ENCODE measurements at places on chromosomes 12 and 14.

DNA sequence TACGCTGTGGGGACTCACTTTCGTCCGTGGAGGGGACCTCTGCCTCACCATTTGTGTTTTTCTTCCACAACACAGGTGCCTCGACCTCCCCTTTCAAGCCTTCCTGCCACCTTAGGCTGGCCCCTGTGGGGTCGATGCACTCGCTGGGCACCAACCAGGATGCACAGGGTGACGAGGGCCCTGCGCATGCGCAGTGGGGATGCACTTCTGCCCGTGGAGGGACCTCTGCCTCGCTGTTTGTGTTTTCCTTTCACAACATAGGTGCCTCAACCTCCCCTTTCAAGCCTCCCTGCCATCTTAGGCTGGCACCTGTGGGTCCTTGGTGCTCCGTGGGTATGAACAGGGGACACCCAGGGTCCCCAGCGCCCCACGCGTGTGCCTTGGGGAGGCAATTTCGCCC lies 356.8 kb downstream of the ALG10 start:
- no peak for DNase-seq

- no peak for DNase-seq
Measured at GRCh38 chr12:28088566-28089272, 101.5 kb upstream of the CCDC91 start.

- DNase-seq: no peak
Measured at GRCh38 chr12:9669534-9669933, at the start of gene CLEC2D. TSS of gene CLEC2D (plus strand) at chr12:9669713. CDS start at chr12:9669735, 22 bp downstream.

DNA sequence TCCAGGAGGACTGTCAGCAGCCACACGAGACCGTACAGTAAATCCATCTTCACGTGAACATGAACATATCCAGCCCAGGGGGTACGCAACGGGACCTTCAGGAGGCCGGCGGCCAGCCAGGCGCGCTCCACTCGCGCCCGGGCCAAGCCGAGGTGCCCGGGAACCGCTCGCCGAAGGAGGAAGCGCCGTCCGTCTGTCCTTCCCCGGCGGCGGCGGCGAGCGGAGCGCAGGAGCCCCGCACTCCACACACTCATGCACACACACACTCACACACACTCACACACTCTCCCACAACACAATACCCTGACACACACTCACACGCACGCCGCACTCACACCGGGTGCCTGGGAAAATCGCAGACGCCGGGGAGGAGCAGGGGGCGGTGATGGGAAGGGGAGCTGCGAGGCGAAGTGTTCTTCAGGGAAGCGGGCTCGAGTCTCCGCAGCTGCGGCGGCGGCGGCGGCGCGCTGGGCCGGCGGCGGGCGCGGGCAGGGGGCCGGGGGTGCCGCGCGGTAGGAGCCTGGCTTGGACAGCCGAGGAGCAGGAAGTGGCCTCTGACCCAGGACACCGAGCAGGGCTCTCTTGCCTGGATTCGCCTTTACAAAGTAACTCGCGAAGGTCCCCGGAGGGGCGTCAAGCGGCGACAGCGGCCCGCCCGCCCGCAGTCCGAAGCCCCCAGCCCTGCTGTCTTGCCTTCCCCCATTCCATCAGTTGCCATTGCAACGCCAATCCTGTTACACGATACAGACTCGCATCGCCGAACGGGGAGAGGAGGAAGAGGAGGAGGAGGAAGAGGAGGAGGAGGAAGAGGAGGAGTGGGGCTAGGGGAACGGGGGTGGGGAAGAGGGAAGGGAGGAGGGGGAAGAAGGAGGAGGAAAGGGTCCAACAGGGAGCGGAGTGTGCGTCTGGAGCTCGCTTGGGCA lies 601 bp downstream of the MDGA2 start:
- DNase-seq: no peak

DNA sequence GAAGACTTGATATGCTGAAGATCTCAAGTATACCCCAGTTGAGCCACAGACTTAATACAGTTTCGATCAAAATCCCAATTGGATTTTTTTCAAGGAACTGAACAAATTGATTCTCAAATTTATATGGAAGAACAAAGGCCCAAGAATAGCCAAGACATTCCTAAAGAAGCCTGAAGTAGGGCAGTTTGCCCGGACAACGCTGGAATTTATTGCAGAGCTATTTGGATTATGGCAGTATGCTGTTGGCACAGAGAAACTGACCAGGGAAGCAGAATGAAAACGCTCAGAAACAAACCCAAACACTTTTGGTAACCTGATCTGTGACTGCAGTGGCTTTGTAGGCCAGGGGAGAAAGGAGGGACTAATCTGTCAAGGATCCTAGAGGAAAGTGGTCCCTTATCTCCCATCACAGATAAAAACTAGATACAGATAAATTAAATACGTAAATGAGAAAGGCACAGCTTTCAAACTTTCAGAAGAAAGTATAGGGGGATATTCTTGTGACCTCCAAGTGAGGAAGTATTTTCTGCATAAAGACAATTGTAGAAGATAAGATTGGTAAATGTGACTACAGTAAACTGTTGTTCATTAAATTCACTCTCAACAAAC lies 35.9 kb upstream of the GSC start:
- no peak for DNase-seq

DNA sequence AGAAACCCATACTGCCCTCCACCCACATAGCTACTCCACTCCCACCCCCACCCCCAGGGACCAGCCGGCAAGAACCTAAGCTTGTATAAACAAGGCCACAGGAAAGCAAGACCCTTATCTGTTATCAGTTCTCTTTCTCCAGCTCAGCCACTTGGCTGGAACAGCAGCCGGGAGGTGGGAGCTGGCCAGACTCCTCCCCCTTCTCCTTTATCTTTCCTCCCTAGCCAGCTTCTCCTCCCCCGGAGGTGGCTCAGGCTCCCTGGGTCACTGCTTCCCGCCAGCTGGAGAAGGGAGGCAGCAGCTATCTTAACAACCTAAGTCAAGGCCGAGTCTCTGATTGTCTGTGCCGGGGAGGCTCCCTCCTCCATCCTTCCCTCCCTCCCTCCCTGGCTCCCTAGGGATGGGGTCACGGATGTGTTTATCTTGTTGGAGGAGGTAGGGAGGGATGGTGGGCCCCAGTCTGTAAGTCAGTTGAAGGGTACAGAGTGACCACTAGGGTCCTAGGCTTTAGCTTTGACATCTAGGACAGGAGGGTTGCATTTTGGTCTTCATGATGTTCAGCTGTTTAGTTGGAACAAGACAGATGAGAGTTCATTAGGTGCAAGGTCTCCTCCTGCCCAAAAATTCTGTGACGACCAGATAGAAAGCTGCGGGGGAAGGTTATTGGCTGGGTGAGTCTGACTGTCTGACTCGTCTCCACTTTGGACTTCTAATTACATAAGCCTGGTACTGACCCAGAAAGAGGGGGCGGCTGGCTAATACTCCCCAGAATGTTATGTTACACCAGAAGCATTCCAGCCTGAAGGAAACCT lies 29.7 kb downstream of the ZFP36L1 start:
- DNase-seq: no peak

GRCh38 chr14:72512925-72513324 lies 381.0 kb downstream of the DPF3 start:
- DNase-seq: no peak

GRCh38 chr14:32136027-32136825 lies 59.1 kb downstream of the ARHGAP5 start:
- no peak for DNase-seq

- no peak for DNase-seq
Measured at GRCh38 chr12:127398016-127398710, 868.8 kb upstream of the TMEM132C start.

DNA sequence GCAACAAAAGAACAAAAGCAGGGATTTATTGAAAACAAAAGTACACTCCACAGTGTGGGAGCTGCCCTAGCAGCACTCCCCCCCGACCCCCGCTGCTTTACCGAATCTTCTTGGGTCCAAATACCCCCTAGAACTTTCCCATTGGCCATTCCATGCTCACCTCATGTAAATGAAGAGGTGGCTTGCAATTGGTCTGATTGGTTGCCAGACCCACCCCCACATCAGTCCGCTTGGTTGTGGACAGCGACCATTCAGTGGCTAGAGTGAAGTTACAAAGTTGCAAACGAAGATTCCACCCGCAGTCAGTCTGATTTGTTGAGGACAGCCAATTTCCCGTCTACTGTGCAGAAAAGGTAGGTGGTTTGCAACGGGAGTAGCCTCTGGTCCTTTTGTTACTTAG lies 3.9 kb downstream of the STYX start:
- no peak for DNase-seq

DNA sequence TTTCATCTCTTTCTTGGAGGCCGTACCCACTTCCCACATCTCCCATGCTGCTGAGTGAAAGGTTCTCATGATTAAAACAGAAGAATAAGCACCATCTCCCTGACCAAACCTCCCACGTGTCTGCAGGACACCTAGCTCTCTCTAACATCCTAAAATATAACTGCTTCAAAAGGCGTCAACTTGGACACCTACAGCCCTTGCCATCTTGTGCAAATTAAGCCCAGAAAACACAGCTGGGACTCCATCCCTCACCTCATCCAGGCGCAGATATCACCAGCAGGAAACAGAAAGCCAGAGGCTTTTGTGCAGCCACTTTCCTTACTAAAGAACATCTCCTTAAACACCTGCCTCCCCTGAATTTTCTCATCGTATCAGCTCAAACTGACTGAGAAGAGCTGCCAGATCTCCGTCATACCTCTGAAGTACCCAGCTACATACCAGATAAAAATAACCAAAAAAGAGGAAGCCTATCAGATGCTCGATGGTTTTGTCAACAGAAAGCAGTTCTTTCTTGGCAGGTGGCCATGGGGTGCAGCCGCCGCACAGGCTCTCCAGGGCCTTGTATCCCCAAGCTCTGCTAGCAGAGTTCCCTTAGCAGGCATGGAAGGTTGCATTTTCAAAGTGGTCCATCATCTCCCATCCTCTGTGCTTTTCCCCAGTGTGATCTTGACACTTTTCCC lies 28.8 kb downstream of the MAP3K9 start:
- no peak for DNase-seq

DNA sequence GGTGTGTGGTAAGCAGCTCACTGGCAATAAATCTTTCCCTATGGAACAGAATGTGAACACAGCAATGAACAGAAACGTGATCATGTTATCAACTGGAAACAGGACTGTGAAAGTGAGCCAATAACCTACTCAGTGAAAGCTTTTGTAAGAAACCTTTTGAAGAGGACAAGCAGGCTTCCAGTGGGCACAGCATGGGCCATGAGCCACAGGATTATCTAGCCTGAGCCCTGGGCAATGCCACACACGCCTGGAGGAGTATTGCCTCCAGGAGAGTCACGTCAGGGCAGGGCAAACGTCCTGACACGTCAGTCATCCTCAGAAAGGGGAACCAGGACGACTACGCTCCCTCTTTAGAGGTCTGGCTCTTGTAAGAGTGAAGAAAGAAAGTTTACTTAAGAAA lies 32.3 kb downstream of the NRDE2 start:
- no peak for DNase-seq

DNA sequence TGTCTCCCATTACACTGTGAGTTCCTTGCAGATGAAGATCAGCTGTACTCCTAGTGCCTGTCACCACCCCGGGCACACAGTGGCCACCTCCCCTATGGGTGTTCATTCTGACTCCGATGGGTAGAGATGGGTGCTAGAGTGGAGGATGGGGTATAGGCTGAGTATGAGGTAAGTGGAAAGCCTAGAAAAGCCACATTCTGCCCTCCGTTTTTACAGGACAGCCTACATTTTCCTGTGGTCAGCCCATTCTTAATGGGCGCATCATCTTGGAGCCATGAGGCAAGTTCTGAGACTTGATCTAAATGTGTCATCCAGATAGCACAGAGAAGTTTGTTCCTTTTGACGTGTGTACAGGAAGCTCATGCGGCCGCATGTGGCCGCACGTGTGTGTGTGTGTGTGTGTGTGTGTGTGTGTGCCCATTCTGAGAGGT lies 166.7 kb upstream of the HIF1A start:
- no peak for DNase-seq

GRCh38 chr12:49121047-49121696 lies 10.0 kb downstream of the TUBA1B start:
- no peak for DNase-seq

GRCh38 chr12:67523538-67523937 lies 125.0 kb upstream of the DYRK2 start:
- DNase-seq: no peak

- no peak for DNase-seq
Measured at GRCh38 chr12:32509328-32510091, 110.2 kb downstream of the FGD4 start.

DNA sequence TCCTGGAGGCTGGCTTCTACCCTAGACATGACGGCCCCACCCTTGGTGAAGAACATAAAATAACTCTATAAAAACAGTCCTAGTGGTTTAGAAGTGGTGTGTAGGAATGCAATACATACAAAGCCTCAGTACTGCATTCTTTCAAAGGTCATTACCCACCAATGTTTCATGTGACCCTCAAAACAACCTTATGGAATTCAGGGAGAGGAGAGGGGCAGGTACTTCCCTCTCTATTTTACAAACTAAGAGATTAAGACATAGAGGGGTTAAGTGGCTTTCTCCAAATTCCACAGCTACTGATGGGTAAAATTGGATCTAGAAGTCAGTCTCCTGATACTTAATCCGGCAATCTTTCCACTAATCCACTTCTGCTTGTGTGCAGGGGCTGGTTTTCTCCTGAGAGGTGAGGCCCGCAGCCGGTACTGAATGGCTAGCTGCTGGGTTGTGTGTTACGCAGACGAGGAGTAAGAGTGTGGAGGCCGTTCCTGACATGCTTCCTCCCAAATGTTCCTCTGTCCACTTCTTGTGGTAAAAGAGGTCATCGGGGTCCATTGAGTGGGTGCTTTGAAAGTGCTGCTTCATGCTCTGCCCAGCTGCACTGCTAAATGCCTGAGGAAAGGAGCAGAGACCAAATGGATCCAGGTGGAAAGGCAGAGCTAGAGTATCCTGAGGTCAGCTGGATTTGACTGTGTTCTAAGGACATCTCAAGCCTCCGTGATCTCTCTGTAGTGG lies 16.2 kb downstream of the SLC7A8 start:
- no peak for DNase-seq

- no peak for DNase-seq
Measured at GRCh38 chr12:114750917-114751316, 66.9 kb upstream of the TBX3 start.

- DNase-seq: no peak
Measured at GRCh38 chr14:86766469-86766868, 1226.5 kb downstream of the GALC start.

DNA sequence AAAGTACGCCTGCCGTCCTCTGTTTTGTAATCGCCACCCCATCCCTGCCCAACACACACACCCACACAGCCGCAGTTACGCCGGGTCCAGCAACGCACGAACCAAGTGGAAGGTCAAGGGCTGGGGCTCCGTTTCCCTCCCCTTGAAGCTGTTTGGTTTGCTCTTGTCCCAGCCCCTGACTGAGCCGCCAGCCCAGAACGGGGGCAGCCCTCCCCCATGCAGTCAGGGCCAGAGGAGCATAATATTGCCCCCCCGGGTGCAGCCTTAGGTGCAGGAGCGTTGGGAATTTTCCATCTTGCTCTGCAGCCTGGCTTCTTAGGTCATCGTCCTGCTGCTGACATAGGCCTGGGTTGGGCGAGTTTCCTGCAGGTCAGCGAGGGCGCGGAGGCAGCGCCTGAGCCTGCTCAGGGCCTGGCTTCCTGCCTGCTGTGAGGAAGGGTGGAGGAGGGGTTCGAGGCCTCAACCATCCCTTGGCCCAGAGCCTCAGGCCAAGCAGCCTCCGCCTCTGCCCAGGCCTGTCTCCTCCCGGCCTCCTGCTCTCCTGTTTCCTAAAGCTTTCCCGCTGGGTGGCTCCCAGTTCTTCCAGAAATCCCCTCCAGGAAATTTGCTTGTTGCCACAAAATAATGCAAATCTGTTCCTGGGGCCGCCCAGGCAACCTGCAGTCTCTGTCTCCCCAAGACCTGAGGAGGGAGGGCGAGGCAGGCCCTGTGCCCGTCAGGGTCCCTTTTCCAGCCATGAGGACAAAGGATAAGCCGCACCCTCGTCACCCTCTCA lies 44.5 kb downstream of the PSMA6 start:
- no peak for DNase-seq

Measured in stimulated activated CD4-positive, alpha-beta T cell treated with anti-CD3 and anti-CD28 coated beads, Interleukin-1b, Interleukin-23, amount 100 ng/mL, for 1 hour (primary cell).